ENCODE measurements at places on chromosomes 5 and 9.

GRCh38 chr9:93020151-93020550 is 38.4 kb upstream of the SUSD3 start:
- DNase-seq, result no peak

DNA sequence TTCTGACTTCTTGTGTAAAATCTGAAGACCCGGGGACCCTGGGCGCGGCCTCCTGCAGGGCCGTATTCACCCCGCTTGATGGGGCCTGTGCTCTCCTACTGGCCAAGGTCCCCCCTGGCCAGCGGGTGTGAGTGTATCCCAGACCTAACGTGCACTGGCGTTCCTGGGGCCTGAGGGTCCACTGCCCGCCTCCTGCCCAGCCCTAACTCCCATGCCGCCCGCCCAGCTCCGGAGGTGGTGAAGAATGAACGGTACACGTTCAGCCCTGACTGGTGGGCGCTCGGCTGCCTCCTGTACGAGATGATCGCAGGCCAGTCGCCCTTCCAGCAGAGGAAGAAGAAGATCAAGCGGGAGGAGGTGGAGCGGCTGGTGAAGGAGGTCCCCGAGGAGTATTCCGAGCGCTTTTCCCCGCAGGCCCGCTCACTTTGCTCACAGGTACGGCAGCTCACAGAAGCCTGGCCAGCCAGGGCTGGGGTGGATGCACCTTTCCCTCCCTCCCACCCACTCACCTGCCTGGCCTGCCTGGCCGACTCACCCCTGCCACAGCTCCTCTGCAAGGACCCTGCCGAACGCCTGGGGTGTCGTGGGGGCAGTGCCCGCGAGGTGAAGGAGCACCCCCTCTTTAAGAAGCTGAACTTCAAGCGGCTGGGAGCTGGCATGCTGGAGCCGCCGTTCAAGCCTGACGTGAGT is 9.5 kb downstream of the GRK6 start:
- no peak for DNase-seq

GRCh38 chr9:14652729-14653377 is 40.4 kb downstream of the ZDHHC21 start:
- no peak for DNase-seq

GRCh38 chr9:15306757-15307522 is at the start of gene TTC39B:
TSS of gene TTC39B (minus strand) at chr9:15307216. CDS start at chr9:15307125, 91 bp downstream.
- peak; percentile 90 for DNase-seq

- no peak for DNase-seq
These were observed 89.7 kb downstream of the AK8 start for GRCh38 chr9:132788378-132788777.

DNA sequence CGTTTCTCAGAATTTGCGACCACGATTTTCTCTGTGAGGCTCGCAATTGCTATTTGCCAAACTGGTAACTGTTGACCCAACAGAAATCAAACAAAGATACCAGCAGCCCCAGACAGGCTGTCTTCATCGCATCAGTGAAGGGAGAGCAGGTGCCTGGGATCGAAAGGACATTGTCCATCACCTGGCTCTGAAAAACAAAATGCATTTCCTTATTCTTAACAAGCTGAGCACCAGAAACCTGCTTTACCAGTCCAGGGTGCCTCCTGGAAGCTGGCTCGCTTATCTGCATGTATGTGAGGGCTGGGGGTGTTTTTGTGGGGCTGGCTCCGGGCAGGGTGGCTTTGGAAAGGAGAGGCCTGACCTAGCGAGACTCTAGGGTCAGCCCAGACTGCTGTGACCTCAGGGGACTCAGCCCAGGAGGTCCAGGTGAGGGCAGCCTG is 24.7 kb downstream of the WWC1 start:
- DNase-seq, result no peak

DNA sequence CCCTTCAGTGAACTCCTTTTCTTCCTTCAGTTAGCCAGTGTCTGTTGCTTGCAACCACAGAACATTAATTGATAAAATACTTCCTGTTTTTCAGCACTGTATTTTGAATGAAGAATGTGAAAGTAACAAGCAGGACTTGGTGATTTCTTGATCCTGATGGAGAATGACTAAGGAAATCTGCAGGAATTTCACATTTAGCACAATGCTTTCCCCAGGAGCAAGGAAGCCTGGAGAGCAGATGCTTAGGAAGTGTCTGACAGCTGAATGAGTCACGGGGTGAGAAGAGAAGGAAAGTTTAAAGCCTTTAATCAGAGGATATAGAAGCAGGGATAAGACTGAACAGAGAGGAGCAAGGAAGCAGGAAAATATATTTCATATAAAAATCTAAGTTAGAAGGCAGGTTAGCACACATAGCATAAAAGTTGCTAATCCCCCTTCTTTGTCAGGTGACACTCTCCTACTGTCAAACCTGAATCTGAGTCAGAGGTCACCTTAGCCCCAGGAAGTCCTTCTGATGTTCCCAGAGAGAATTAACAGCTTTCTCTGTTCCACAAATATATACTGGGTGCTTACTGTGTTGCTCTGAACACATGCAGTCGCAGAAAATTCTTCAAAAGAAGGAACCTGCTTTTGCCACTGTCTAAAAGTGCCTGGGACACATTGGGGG is 59.7 kb downstream of the GNA14 start:
- no peak for DNase-seq

GRCh38 chr5:157575381-157576020 is at the start of gene ADAM19:
TSS of gene ADAM19 (minus strand) at chr5:157575775. CDS start at chr5:157575696, 79 bp downstream.
- DNase-seq, result peak; percentile 55

- DNase-seq, result no peak
These were observed 154.8 kb downstream of the SLIT3 start for GRCh38 chr5:169146158-169146557.

DNA sequence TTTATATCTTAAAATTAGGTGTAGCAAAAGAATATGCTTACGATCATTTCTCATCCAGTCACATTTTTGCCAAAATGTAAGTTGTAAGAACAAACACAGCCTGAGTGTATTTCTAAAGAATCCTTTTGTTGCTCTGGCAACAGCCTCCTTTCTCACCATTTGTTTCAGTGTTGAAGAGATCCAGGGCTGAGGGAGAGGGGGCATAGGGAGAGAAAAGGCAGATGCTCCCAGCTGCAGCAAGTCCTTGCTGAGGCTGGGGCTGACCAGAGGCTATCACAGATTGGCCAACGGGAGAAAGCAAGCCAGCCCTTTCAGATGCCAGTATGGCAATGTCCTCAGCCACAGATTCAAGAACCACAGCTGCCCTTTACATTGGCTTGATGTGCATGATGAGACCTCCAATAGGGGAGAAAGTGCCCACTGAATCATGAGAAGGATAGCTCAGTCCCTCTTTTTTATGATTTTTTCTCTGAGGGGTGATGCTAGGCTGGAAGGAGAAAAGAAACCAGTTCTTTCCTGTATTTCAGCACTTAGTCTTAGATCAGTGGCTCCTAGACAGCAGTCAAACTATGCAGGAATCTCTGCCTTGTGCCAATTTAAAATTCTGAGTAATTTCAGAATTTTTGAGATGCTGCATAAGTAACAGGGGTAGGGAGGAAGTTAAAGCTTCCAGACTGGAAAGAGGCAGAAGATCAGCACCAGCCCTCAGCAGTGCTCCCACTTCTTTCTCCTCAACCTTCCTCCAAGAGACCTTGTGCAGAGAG is 142.1 kb downstream of the LHFPL2 start:
- DNase-seq, result no peak

DNA sequence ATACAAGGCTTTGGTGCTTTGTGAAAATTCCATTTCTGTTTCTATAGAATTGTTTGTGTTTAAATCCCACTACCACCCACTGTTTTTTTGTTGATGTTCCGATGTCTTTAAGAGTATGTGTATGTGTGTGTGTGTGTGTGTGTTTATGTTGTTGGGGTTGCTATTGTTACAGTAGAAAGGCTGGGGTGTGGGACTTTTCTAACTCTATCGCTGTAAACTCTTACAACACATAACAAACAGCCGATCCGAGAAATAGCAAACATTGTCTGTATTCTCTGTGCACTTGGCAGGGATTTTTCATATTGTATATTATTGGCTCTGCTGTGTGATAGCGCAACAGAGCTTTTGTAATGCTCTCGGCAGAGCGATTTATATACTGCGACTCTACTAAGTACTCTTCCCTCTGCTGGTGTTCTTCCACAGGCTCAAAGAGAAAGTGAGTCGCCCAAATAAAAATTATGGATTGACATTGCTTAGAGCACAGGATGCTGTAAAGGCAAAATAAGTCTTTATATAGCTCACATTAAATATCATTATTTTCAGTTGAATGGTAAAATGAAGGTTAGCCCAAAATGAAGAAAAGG is 492.2 kb upstream of the ARRDC3 start:
- DNase-seq, result no peak

- no peak for DNase-seq
These were observed 774.9 kb upstream of the ZNF608 start for GRCh38 chr5:125521289-125521688.
